ENCODE measurements at places on chromosomes 16 and 17.
A peak's percentile ranks its signal among the peaks of the same experiment; 100 is the strongest.

GRCh38 chr17:71900621-71901229 is 220.1 kb upstream of the SOX9 start:
- DNase-seq = no peak

DNA sequence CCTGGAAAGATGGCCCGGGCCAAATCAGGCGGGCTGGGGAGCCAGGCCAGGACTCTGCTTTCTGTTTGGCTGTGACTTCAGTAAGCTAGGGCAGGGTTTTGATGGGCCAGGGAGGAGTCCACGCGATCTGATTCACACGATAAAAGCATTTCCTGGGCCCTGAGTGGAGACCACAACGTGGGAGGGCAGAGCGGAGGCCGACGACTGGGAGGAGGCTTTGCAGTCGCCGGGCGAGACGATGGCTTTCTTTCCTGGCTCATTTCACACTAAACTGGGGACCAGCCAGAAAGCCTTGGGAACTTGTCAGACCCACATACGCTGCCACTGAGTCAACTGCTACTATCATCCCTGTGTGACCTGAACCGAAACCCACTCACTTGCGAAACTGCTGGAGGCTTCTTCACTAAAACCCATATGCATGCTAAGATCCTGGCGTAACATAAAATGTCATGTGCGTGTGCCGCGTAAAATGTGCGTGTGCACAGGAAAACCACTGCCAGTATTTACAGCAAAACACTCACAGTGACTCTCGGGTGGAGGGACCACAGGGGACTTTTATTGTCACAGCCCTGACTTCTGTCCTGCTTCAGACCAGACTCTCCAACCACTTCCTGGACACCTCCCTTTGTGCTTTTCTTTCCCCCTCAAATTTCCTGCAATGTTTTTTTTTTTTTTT is 14.2 kb upstream of the RHBDF2 start:
- DNase-seq = peak; percentile 93

- no peak for DNase-seq
These were observed 6.3 kb upstream of the XAF1 start for GRCh38 chr17:6749519-6749918.

GRCh38 chr17:82920150-82920549 is 80.3 kb upstream of the ZNF750 start:
- no peak for DNase-seq

GRCh38 chr17:68613739-68614298 is 12.7 kb upstream of the FAM20A start:
- DNase-seq = no peak

- peak; percentile 49 for DNase-seq
These were observed 209.2 kb upstream of the TNRC6C start for GRCh38 chr17:77749321-77749751.

- DNase-seq = no peak
These were observed 296.9 kb downstream of the RBFOX1 start for GRCh38 chr16:7629571-7629970.

GRCh38 chr17:36591434-36592315 is at the start of gene DHRS11:
Gene DHRS11 (plus strand): TSS chr17:36591879. CDS start chr17:36592010, 131 bp downstream.
- peak; percentile 85 for DNase-seq

- DNase-seq = no peak
These were observed 58.1 kb downstream of the NDE1 start for GRCh38 chr16:15708096-15708495.

- peak; percentile 88 for DNase-seq
These were observed 62.3 kb downstream of the VPS53 start for GRCh38 chr17:652314-652713.

DNA sequence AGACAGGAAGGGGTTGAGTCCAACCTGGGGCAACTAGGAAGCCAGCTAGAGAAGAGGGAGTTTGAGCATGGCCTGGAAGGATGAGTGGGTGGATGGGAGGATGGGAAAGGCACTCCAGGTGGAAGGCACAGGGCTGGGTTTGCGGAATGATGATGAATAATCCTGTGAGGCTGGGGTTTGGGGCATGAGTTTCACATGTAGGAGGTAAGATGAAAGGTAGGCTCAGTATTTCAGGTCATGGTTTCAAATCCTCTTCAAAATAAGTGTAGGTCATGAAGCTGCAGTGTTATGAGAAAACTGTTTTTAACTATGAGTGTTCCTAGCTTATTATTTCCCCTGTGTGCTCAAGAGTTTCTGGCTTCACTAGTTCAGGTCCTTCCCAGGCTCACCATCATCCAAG is 130.3 kb downstream of the SKAP1 start:
- no peak for DNase-seq

DNA sequence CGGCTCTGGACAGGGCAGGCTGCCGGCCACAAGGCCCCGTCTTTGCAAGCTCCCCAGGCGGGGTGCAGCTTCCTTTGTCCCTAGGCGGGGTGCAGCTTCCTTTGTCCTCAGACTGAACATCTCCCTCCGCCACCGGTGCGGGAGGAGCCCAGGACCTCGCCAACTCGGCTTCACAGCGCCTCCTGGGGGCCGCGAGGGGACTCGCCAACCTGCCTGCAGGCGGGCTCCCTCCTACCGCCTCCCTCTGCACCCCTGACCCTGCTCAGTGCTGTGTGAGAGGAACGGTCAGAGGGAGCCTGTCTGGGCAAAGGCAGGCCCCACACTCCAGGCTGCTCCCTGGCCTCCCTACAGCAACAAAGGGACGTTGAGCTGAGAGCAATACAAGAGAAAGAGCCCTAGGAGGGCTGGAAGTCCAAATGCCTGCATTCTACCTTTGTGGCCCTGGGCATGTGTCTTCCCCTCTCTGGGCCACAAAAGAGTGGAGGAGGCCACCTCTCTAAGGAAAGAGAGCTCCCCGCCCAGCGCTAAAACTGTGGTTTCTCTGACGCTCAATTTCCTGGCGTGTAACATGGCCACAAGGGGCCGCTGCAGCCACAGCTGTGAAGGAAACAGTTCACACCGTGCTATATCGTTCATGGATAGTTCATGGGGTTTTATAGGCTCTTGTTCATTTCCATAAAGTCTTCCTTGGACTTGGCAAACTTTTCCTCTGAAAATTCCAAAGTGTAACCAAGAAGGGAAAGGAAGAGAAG is 20.9 kb upstream of the KRT19 start:
- DNase-seq = peak; percentile 89

DNA sequence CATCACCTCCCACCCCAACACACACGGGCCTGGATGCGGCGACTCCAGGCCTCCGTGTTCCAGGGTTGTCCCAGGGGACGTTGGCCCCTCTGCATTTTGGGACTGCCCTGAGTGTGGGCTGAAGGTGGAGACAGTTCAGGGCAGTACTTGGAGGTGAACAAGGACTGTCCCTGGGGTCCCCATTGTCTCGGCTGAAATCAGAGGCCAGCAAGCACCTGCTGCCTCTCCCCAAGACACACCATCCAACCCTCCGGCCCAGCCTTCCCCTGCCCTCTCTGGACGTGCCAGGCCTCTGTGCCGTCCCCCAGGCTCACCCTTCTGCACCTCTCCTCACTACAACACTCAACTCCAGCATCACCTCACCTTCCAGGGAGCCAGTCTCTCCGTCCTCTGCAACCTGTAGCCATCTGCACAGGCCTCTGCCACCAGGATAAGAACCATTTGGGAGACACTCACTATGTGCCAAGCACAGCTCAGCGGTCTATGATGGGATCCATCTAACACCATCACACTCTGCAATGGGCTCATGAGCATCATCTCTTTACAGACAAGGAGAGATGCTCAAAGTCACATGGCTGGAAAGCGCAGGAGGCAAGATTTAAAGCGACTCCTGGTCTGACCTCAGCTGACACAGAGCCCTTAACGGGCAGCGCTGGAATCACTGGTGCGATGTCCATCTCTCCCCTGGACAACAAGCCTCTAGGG is 104.5 kb upstream of the SEC14L1 start:
- DNase-seq = no peak

DNA sequence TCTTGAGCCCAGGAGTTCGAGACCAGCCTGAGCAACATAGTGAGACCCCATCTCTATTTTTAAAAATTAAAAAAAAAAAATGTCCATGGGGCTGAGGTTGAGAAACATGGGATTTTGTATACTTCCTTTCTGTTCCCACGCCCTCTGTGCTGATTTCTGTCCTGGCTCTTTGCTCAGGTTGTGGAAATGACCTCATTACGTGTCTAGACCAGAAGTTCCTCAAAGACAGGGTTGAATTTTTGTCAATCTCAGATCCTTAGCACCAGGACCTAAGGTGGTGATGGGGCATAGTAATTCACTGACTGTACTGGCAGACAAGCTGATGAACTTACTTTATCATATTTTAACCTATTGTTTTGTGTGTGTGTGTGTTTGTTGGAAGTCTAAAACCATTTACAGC is 11.2 kb upstream of the HNF1B start:
- no peak for DNase-seq

DNA sequence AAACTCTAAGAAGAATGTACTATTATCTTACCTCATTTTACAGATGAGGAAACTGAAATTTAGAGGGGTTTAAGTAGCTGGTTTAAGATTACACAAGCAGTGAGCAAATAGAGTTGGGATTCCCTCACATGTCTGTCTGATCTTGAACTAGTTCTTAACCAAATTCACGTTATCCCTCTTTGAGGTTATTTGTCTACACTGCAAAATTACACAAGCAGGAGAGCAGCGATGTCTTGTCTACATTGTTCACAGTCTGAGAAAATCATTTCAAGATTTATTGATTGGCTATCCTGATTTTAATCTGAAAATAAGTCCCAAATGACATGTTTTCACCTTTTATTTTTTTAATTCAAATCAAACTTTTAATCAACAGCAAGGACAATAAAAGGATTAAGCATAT is 56.9 kb downstream of the SOX9 start:
- DNase-seq = no peak

GRCh38 chr17:77808686-77809425 is 149.6 kb upstream of the TNRC6C start:
- DNase-seq = no peak

- no peak for DNase-seq
These were observed 1.8 kb downstream of the CD300C start for GRCh38 chr17:74543891-74544760.

- no peak for DNase-seq
These were observed 195.4 kb downstream of the XYLT1 start for GRCh38 chr16:17275076-17276009.

DNA sequence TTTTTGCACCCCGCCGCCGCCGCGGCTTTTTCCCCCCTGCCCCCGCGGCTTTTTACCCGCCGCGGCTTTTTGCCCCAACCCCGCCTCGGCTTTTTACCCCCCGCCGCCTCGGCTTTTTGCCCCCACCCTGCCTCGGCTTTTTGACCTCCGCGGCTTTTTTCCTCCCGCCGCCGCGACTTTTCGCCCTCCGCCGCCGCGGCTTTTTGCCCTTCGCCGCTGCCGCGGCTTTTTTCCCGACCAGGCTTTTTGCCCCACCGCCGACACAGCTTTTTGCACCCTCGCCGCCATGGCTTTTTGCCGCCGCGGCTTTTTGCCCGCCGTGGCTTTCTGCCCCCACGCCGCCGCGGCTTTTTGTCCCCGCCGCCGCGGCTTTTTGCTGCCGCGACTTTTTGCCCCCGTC is 137.0 kb upstream of the TP53TG3D start:
- no peak for DNase-seq

- peak; percentile 64 for DNase-seq
These were observed at the start of gene IGF2BP1 for GRCh38 chr17:48997103-48997826. Gene IGF2BP1 (plus strand): TSS chr17:48997385. CDS start chr17:48997746, 361 bp downstream.

DNA sequence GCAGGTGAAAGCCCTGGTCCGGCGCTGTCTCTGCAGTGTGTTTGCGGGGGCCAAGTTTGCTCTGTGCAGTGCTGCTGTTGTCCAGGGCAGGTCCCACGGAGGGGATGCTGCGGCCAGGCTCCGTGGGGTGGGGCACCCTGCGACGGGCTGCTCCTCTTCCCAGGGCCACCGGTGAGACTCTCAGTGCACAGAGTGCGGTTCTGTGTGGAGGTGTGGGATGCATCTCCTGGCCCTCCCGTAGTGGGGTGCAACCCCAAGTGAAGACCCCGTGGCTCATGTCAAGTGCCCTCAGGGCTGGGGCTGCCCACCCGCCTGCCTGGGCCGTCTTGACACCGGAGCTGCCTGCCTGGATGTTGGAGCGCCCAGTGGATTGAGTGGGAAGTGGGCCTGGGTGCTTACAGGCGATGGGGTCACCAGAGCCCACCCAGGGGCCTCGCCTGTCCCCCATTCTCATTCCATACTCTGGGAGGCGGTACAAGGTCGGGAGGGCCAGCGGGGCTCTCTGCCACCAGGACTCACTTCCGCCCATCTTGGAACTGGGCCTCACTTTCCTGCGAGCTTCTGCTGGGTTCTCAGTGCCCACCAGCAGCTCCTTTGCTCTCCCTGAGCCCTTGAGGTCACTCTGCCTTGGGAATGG is 119.9 kb downstream of the BANP start:
- peak; percentile 55 for DNase-seq

GRCh38 chr17:52505601-52506000 is 347.1 kb upstream of the CA10 start:
- DNase-seq = no peak

GRCh38 chr17:67982686-67983382 is 13.4 kb downstream of the C17orf58 start:
- no peak for DNase-seq

DNA sequence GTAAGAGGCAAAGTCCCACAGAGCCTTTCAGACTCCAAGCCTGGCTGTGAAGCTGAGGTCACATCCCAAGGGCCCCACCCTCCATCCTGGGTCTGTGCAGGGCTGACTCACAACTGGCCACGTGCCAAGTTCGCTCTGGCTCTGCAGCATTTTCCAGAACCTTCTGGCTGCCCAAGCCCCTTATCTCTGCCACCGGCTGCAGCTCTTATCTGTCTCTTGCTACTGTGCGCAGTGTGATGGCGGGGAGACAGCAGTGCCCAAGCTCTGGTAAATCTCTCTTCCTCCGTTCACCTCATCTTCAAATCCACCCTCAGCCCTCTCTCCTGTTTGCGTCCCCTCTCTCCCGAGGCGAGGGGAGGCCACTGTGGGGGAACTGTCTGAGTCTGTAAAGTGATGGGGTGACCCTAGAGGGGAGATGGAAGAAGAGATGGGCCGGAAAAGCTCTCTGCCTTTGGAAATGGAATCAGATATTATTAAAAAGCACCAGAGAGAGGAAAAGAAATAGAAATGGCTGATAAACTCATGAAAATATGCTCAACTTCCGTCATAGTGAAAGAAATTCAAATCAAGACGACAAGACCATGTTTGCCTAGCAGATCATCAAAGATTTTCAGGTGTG is 162.7 kb upstream of the CDC42EP4 start:
- no peak for DNase-seq

DNA sequence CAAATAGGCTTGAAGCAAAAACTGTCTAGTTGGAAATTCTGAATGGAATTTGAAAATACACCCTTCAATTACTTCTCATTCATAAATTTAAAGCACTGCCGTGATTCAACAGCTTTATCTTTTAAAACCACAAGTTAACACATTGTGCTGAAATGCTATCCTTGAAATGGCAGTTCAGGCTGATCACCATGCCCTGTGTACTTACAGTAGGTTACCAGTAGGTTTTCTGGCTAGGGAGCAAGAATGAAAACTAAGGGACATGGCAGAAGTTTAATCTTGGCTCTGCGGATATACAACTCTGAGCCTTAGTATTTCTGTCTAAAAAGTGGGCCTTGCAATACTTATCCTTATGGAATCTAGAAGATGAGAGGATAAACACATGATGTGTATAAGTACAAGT is 28.0 kb downstream of the NXPH3 start:
- no peak for DNase-seq

DNA sequence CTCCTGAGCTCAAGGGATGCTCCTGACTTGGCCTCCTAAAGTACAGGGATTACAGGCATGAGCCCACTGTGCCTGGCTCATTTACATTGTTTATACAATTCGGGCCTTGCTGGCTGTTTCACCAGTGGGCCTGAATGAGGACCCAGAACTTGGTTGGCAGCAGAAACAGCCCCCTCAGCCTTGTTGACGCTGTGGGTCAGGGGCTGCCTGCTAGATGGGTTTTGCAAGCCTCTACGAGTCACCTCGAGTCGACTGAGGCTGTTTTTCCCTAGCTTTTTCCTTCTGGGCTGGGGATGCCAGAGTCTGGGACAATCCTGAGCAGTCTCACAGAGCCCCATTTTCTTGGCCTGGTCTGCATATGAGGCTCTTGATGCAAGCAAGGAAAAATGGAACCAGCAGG is 16.1 kb downstream of the PPL start:
- no peak for DNase-seq

Measured in suprapubic skin (tissue), 4 donors.